ENCODE measurements at places on chromosomes 5 and 9.
A peak's percentile ranks its signal among the peaks of the same experiment; 100 is the strongest.

- no peak for DNase-seq
These were observed 14.4 kb upstream of the HRCT1 start for GRCh38 chr9:35891646-35892045.

DNA sequence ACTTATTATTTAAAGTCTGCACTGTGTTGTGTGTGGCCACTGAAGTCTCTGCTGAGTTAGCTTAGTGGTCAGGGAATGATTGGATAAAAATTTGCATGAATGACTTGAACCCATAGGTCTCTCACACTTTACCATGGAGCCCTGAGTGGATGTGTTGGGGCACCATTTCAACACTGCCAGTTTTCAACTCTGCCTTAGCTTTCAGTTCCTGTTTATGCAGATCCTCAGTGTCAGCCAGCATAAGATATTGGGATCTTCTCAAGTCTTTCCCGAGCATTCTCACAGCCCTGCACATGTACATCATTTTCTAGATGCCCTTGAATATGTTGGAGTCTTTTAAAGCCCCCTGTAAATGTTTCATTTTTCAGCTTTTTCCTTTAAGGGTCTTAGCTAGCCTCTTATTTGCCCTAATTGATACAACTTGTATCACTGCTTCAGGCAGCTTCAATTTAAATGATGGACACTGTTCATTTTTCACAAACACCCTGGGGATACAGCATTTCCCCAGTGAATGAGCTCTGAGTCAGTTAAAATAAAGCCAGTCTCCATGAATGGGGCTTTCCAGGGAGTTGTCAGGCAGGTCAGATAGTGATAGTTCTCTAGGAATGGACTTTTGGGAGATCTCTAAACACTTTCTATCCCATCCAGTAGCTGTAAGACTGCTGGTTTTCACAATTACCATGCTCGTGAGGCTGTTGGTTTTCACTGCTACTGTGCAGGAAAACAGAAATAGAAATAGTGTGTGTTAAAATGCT, 211.9 kb upstream of the PAPPA start:
- peak; percentile 70 for DNase-seq

DNA sequence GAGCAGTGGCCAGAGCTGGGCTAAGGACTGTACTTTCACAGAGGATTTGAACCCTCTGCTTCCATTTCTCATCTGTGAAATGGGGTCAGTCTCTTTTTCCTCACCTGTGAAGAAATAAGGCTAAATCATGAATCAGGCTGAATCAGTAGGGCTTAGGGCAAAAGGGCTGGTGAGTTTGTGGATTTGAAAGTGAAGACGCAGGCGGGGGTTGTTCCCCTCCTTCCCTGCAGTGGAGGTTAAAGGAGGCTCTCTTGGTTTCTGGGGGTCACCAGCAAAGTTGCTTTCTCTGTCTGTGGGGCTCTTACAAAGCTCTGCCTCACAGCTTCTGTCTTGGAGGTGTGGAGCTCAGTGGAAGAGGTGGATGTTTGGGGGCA, 17.6 kb upstream of the NDST1 start:
- DNase-seq, result no peak

GRCh38 chr9:135533113-135533512, 11.9 kb downstream of the LCN1 start:
- DNase-seq, result no peak

DNA sequence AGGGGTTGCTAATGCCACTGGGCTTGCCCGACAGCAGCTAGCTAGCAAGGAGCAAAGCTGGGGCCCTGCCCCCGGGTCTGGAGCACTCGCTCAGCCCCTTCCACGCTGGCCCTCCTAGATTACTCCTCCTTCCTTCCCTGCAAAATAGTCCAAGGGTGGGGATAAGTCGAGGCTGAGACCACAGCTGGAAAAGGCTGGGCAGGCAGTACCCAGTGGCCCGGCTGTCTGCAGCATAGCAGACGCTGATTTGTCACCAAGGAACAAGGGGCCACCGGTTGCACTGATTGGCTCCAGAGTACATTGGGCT, 73.9 kb downstream of the ADAMTS2 start:
- no peak for DNase-seq

DNA sequence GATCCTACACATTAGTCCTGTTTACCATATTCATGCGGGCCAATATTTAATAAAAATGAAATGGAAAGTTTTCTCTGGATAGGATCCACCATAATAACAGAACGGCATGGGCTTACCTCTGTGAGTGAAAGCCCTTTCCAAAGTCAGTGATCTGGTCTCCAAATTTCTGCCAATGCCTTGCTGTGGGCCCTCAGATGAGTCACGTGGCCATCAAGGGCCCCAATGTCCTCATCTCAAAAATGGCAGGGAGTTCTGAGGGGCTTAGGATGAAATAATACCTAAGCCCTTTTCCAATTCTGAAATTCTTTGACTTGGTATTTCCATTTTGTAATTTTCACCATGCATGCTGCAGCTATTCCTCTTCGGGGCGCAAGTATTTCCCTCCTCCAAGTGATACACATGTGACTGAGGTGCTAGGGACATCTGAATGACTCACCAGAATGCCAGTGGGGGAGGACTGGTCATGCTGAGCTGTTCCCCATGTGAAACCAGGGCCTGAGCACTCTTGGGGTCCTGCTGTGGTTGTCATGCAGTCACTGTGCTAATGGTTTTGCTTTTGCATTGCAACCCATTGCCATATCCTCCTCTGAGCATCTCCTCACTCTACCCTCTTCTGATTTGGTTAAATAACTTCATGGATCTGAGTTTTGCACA, 35.0 kb downstream of the ITK start:
- DNase-seq, result peak; percentile 2

DNA sequence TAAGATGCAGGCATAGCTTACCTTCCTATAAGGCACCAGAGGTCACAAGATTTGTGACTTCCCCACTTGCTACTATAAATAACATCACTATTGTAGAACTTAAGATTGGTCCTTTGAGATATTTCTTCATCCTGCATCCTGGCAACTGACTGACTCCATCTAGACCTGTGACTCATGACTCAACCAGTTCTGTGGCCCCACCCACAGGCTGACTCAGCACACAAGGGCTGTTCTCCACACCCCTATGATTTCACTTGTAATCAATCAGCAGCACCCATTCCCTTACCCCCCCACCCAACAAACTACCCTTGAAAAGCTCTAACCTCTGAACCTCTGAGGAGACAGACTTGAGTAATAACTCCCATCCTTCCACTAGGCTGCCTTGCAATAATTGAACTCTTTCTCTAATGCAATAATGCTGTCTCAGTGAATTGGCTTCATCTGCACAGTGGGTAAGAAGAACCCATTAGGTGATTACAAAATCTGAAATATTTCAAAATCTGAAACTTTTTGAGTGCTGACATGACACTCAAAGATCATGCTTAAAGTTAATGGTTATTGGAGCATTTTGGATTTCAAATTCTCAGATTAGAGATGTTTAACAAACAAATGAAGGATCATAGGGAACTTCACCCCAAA, 296.7 kb downstream of the ARL15 start:
- DNase-seq, result peak; percentile 84

DNA sequence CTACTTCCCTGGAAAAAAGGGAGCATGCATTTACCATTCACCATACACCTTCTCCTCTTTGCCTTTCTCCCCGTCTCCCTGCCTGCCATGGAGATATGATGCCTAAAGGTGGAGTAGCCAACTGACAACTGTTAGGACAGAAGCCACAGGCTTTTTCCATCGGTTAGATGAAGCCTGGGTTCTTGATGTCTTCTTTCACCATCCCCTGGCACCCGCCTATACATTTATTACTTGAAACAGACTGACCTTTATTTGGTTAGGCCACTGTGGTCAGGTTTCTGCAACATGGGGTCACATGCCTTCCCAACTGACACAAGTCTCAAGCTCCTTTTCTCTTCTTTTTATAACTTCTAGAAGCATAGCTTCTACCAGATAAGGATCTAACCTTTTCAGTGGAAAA, 7.1 kb downstream of the LCP2 start:
- no peak for DNase-seq

DNA sequence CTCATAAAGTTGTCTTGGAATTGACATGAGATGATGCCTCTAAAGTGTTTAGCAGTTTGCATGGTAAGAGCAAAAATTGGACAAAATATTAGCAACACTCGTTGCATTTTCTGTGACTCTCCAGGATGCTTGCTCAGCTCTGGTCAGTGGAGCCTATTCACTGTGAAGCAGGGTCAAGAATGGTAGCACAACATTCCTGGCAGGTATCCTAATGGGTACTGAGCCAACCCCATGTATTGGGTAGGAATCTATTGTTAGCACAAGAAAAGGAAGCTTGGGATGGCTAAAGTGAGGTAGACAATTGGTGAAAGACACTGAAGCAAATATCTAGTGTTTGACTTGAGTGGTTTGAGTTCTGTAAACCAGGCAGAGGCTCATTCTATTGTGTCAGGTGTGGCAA, 10.4 kb upstream of the ACTBL2 start:
- no peak for DNase-seq

DNA sequence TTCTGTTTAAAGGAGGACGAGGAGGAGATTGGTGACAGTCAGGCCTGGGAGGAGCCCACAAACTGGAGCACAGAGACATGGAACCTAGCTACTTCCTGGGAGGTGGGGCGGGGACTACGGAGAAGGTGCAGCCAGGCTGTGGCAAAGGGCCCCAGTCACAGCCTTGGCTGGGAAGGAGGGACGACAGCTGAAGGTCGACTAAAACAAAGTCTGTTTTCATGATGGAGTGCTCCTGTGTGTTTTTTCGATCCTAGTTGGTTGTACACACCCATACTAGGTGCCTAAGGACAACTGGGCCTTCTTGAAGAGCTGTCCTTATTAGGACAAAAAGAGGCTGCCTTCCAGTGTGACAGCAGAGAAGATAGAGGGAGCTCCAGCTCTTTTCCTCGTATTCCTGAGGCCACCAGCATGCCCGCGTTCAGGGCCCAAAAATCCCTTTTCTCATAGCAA, 2.9 kb downstream of the CCDC107 start:
- DNase-seq, result peak; percentile 75

DNA sequence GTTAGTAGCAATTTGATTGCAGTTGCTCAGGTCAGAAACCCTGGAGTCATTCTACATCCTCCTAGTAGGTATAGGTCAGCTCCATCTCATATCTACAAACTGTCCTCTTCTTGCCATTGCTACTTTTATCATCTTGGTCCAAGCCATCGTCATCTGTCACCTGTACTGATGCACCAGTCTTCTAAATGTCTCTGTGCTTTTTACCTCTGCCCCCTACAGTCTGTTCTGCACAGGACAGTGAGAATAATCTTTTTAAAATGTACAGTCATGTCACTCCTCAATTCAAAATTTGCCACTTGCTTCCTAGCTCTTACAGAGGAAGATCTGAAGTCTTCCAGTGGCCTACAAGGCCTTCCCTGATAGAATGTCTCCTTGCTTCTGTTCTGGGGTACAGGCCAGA, 6.8 kb downstream of the NNT start:
- DNase-seq, result no peak

DNA sequence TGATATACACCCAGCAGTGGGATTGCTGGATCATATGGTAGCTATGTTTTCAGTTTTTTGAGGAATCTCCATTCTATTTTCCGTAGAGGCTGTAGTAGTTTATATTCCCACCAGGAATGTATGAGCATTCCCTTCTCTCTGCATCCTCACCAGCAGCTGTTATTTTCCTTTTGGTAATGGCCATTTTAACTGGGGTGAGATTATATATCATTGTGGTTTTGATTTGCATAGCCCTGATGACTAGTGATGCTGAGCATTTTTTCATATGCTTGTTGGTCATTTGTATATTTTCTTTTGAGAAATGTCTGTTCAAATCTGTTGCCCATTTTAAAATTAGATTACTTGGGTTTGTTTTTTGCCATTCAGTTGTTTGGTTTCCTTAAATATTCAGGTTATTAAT, 11.2 kb upstream of the PPIC start:
- peak; percentile 50 for DNase-seq

- DNase-seq, result peak; percentile 29
These were observed 361.3 kb downstream of the PTPRD start for GRCh38 chr9:10251490-10251889.

- no peak for DNase-seq
These were observed 1.3 kb downstream of the UBE2R2 start for GRCh38 chr9:33818167-33818846.

- no peak for DNase-seq
These were observed 25.1 kb downstream of the XRCC4 start for GRCh38 chr5:83102364-83102980.

DNA sequence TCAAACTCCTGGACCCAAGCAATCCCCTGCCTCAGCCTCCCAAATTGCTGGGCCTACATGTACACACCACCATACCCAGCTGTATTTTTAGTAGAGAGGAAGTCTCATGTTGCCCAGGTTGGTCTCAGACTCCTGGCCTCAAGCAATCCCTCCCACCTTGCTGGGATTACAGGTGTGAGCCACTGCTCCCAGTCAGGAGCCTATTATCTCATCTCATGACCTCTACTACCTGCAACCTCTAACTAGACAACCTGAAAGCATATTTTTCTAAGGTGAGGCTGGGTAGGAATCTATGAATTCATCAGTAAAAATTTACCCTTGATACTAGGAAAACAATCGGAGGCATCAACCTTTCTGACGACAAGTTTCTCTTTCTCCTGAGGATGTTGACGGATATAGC, 10.0 kb downstream of the FAM13B start:
- no peak for DNase-seq

GRCh38 chr9:121944711-121945191, 148.4 kb downstream of the TTLL11 start:
- DNase-seq, result peak; percentile 91

DNA sequence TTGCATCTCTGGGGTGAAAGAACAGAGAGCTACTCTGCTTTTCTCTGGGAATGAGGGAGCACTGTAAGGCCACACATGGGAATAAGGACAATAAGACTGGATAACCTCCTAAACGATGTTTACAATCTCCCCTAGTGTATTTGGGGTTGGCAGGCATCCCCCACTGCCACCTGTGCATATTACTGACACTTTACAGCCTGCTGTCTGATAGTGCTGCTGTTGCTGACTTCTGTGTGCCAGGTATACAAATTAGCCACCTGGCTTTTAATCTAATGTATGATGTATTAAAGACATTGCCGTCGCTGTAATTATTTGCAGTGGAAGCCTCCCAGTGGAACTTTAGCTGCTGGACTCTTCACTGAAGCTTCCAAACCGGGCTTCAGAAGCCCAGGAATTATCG, 4.4 kb upstream of the SHISAL2B start:
- DNase-seq, result no peak

- DNase-seq, result no peak
These were observed 402.1 kb downstream of the DIRAS2 start for GRCh38 chr9:90240541-90240940.

DNA sequence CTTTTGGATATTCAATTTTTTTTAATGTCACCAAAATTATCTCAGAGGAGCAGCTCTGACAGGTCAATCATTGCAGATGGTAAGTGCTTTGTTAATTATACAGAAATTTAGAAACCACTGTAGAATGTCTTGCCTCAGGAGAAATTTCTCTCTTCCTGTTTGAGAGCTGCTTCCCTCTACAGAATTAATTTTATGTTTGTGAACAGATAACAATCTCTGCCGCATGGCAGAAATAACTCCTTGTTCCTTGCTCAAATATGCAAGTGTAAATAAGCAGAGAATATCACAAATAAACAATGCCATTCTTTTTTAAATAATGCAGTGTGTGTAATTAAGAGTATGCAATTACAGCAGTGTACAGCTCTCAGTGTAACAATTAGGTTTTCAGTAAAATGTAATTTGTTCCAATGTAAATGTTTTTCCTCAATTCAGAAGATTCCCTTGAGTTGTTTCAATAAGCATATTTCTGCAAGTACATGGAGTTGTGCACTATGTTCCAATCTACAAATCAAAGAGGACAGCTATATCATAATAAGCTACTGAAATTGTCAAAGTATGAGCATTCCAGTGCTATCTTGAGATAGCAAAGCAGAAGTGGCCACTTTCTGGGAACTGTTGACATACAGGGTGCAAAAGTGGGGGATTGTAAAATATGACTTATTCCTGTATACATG, 1012.8 kb downstream of the MAT2B start:
- no peak for DNase-seq

GRCh38 chr5:179222246-179223017, 122.8 kb downstream of the ADAMTS2 start:
- no peak for DNase-seq

Data from fibroblast of skin of scalp (primary cell).